ENCODE measurements at places on chromosomes 2 and 18. TPM values are rescaled to one million over a fixed set of nuclear protein-coding genes. Genes with fewer than 3 reads are reported as not detected.

NEU2 gene
- not detected for total RNA-seq

DNA sequence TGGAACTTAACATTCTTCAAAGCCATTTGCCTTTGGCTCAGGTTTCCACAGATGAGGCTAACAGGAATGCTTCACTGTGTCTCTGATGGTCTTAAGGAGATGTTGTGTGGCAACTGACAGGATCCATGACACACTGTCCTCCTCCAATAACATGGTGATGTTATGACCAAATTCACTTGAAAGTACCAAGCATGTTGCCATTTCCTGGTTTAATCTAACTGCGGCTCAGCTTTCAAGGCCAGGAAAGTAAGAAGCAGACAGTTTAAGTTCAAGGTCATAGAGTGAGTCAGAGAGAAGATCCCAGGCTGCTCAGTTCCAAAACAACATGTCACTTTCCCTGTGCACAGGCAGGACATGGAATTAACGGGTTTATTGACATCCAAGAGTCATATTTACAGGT lies 513.6 kb downstream of the STK39 start:
- no peak for DNase-seq
- no peaks in the 10 kb centered on the region for H3K27me3 ChIP-seq
- H3K4me3 ChIP-seq, result no peak overlapping the region

DNA sequence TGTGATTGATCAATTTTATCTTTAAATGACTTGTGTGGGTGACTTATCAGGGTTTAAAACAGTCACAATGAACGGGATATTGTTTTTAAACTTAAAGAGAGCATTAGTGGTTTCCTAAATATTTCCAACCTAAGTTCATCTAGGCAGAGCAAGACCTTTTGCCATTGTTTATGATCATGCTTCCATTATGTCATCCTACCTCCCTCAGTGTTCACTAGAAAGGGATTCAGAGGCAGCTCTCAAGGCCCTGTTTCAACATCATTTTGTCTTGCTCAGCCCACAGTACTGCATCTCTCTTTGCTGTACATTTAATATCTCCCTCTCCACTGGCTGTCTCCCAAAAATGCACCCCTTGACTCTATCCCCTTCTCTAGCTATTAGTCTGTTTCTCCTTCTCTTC lies 21.5 kb upstream of the PELI1 start:
- no peak for DNase-seq
- no peak overlapping the region for H3K27ac ChIP-seq
- H3K4me3 ChIP-seq, result no peak overlapping the region
- H3K4me1 ChIP-seq, result no peaks in the 10 kb centered on the region
- no peaks in the 10 kb centered on the region for H3K36me3 ChIP-seq
- H3K27me3 ChIP-seq, result no peaks in the 10 kb centered on the region

DNA sequence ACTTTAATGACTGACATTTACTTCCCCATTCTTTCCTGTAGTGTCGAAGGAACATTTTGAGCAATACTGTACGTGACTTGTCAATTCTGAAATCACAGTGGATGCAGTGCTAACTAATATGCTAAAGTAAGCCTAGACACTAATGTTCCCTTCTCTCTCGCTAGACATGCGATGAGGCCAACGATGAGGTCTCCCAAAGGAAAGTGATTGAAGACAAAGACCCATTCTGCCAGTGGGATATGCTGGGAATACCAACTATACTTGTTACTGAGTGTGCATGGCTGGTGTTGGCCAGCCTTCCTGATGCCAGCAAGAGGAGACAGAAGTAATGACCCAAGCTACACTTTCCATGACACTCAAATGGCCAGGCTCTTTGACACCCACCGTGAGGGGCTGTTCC lies 2.5 kb upstream of the SERPINE2 start:
- H3K4me3 ChIP-seq, result no peak overlapping the region
- no peak for DNase-seq
- H3K4me1 ChIP-seq, result no peaks in the 10 kb centered on the region
- no peak overlapping the region for H3K27ac ChIP-seq
- H3K36me3 ChIP-seq, result no peaks in the 10 kb centered on the region

All from breast epithelium (tissue), 4 donors.